ENCODE measurements at places on chromosomes 3 and 15.
A peak's percentile ranks its signal among the peaks of the same experiment; 100 is the strongest.

GRCh38 chr3:144458283-144458682 lies 486.7 kb downstream of the DIPK2A start:
- DNase-seq: no peak

GRCh38 chr3:35966629-35967464 lies 327.5 kb downstream of the ARPP21 start:
- peak; percentile 27 for DNase-seq

DNA sequence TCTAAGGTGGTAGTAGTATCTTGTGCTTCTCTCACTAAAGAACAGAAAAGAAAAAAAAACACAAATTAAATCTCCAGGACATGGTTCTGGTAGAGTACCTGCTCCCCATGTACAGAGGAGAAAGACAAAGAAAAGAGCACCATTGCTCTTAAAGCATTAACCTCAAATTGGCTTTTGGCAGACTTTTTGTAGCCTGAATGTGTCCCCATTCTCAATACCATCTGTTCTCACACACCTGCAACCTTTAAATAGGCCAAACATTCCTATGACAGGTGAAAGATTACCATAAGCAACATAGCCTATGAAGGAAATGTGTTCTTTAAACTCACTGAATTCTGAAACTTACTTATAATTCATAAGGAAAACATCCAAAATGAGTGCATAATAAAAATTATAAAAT lies 68.0 kb downstream of the TIPARP start:
- no peak for DNase-seq

DNA sequence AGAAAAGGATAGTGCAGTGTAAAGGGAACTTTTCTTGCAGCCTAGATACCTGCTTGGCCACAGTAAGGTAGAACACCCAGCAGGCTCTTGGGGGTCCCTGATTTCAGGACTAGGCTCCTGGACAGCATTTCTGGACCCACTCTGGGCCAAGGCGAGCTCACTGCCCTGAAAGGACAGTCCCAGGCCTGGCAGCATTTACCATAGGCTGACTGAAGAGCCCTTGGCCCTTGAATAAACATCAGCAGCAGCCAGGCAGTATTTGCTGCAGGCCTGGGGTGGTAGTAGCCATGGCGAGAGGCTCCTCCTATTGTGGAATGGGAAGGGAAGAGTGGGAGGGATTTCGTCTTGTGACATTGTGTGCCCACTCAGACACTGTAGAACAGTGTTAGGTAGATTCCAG lies 529.2 kb downstream of the TUSC7 start:
- DNase-seq: no peak

- peak; percentile 33 for DNase-seq
Measured at GRCh38 chr3:149203758-149204157, 17.9 kb downstream of the CP start.

DNA sequence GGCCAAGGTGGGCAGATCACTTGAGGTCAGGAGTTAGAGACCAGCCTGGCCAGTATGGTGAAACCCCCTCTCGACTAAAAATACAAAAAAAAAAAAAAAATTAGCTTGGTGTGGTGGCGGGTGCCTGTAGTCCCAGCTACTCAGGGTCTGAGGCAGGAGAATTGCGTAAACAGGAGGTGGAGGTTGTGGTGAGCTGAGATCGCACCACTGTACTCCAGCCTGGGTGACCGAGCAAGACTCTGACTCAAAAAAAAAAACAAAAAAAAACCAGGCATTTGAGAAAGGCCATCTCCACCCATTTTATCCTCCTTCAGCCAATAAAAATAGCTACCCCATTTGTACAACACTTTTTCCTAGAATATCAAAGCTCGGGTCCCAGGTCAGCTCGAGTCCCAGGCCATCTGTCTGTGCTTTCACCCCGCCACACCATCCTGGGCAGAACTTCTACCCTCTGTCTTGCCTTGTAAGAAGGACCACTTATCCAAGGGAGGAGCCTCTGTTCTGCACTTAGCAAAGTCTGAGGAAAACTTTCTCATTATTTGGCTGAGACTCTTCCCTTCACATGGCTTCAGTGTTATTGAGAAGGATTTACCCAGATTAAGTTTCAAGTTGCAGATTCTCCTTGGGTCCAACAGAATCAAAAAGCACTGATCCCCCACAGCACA lies 99.1 kb downstream of the MESD start:
- DNase-seq: no peak

GRCh38 chr3:155428563-155428962 lies 135.1 kb upstream of the STRIT1 start:
- DNase-seq: no peak

- no peak for DNase-seq
Measured at GRCh38 chr3:7754653-7755441, 746.8 kb upstream of the LMCD1 start.

DNA sequence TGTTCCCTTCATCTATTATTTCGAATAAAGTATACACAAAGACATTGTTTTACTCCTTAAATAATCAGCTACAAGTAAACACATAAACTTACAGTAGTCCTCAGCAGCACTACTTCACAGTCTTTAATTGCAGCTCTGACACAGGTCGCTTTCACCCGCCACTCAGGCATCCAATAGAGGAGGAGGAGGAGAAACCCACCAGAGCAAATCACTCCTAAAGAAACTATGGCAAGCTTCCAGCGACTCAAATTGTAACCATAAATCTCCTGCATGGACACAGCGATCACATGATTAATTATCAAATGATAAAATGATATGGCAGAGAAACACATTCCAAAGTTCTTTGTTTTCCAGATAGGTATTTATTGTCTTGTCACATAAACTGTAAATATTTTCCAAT lies 26.2 kb downstream of the ATP13A3 start:
- DNase-seq: no peak

GRCh38 chr3:153285194-153285641 lies 123.2 kb downstream of the RAP2B start:
- DNase-seq: peak; percentile 54

DNA sequence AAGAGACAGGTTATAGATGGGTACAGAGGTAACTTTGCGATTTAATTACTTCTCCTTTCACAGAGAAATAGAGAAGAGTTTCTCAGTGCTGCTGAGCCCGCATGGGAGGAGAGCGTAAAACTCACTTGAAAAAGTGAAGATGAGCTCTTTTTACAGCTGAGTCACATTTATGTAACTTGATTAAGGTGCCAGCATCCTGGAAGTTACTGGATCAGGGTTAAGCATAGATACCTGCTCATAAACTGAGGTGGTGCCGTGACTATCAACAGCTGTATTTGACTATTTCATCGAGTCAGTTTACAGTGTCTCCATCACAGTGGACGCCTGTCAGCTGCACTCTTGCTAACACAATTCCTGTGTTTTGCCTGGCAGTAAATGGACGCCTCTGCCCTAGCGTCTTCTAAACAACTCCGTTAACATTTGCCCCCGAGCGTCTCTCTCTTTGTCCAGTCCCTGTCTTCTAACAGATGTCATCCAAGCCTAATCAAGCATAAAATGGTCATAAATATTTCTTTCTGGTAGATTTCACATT lies 414.6 kb downstream of the FOXP1 start:
- no peak for DNase-seq

DNA sequence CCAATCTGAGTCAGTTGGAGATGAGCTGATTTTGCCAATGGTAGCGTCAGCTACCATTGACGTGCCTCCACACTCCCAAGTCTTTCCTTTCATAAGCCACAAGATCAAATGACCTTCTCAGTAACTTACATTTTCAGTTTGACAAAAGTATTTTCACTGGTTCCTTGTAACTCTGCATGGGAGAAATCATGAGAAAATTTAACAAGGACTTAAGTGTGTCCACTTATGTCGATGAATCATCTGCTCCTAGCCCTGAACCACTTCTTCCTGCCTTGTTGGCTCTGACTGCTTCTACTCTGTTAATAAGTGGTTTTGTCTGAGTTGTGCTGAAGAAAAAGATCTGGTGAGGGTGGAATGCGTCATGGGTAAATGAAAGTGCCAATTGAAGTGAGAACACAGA lies 101.2 kb downstream of the NFKBIZ start:
- no peak for DNase-seq

DNA sequence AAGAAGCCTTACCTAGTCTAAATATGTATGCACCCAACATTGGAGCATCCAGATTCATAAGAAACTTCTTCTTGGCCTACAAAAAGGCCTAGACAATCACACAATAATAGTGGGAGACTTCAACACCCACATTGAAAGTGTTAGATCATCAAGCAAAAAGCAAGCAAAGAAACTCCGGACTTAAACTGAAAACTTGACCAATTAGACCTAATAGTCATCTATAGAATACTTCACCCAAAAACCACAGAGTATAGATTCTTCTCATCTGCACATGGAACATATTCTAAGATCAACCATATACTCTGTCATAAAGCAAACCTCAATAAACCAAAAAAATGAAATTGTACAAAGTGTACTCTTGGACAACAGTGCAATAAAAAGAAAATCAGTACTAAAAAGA lies 22.3 kb upstream of the OR5K4 start:
- no peak for DNase-seq

DNA sequence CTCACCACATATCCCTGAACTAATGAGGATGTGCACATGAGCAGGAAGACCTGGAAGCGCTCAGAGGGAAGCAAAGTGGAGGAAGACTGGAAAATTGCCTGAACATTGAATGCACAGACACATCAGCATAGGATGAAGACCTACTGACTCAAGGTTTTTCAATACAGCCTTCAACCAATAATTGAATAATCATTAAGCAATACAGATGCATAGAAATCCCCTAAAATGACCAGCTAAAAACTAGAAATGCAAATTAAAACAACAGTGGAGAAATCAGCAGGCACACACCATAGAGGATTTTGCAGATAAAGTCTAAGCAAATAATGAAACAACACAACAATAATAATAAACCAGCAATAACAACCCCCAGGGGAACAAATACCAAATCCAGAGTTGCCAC lies 80.4 kb downstream of the CEP152 start:
- DNase-seq: no peak

DNA sequence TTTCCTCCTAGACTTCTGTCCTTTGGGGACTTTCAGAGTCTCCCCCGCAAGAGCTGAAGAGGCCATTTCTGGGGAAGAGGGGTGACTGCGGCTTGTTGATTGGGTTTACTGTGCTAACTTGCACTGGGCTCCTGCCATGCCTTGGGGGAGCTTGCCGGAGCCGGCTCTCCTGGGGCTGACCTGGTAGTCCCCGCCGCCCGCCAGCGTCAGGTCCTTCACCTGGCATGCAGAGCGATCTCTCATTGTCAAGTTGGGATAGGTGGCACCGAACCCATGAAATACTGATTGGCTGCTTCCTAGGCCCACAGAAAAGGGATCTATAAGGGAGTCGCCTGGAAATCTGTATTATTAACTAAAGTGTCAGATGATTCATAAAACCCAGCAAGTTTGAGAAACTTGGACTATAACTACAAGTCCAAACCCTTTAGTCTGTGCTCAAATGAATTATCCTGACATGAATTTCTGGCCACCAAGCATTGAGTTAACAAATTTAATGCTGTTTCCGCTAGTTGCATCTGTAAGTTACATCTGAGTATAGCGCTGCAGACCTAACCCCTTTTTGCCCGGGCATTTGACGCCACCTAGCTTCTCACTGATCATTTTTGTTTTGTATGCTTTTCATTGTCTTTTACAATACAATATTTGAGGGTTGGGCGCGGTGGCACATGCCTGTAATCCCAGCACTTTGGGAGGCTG lies 607 bp upstream of the IMP3 start:
- peak; percentile 26 for DNase-seq

DNA sequence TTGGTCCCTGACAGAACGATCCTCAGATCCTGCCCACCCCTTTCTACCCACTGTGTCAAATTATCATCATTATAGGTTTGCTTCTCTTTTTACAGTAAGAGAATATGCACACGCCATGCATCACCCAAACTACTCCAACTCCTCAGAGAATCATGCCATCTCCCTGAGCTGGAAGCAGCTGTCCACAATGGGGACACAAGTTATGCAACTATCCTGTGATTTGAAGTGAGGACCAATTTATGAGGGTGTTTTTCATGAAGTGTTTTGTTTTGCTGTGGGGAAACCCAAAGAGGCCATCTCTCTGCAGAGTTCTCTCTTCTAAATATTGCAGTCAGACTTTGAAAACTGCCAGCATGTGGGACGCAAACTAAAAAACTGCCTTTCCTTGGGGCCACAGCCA lies 35.8 kb upstream of the TNFSF10 start:
- peak; percentile 82 for DNase-seq

DNA sequence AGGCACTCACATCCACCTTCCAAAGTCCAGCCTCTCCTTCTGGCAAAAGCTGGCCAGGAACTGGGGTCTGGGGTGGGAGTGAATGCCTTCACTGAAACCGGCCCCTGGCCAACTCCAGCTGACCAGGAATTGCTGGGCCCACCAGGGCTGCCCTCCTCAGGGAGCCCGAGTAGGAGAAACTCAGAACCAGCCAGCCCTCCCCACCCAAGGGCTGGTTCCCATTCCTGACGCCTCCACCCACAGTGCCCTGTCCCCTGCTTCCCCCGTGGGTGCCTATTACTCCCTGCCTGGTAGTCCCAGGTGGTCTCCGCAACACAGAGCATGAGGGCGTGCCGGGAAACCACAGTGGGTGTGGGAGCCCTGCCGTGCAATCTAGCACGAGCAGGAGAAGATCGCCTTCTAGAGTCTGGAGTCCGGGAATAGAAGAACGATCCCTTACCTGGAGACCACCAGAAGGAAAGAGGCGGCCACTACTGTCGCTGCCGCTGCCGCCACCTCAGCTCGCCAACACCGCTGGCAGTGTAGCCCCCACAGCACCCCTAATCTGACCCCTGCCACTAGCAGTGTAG lies 178.8 kb downstream of the POTEB3 start:
- no peak for DNase-seq

DNA sequence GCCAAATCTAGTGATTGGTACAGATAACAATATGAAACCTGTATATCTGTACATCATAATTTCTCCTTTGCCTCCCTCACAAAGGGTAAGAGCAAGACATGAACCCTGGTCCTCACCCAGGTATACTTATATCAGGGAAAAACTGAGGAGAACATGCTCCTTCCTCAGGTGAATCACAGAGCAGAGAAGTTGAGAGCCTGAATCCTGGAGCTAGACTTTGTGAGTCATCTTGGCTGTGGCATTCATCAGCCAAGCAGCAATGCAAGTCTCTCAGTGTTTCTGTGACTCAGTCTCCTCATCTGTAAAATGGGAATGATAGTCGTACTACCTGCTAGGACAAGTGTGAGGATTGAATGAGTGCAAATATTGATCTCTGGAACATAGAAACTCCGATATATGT lies 165.7 kb upstream of the ADAMTS9 start:
- no peak for DNase-seq

DNA sequence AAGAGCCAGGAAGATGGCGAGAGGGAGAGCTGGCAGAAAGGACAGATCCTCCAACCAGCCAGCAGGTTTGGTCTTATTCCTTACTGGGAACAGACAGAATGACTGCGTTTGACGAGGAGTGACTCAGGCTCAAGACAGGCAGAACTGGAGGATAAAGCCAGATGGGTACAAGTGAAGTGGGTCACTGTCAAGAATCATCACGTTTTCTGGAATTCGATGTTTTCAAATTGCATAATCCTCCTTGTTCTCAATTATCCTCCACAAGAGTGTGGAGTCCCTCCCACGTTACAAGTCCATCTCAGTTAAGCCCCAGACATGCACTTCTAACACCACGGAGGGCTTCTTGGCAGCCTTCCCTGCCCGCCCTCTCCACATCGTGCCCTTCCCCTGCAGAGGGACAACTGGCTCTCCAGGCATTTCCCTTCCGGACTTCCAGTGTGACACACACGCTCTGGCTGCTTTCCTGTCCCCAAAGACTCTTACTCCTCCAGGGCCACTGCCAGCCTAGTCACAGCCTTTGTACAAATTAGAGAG lies 183.1 kb downstream of the CHST2 start:
- DNase-seq: no peak

GRCh38 chr15:36814708-36815107 lies 235.3 kb downstream of the CDIN1 start:
- peak; percentile 1 for DNase-seq

GRCh38 chr15:49927189-49927861 lies 191.7 kb downstream of the ATP8B4 start:
- DNase-seq: peak; percentile 55

Measured in inflammatory macrophage (primary cell).